ENCODE measurements at places on chromosomes 12 and 14. TPM values are rescaled to one million over a fixed set of nuclear protein-coding genes. Genes with fewer than 3 reads are reported as not detected.

Gene RERGL
- total RNA-seq, result not detected

Gene P2RX2
- total RNA-seq, result not detected

Gene KRT2
- total RNA-seq, result not detected

Gene ACOT6
- total RNA-seq, result not detected

Gene ADAM21
- total RNA-seq, result 0.15 TPM

Gene RASAL1
- total RNA-seq, result not detected

Gene KRT79
- total RNA-seq, result not detected

Gene GYS2
- total RNA-seq, result 0.05 TPM

Data from SJCRH30 (cell line).